ENCODE measurements at places on chromosomes 4 and X. TPM values are rescaled to one million over a fixed set of nuclear protein-coding genes. Genes with fewer than 3 reads are reported as not detected.

MTNR1A gene
- total RNA-seq = not detected

- H3K4me1 ChIP-seq = no peaks in the 10 kb centered on the region
- H3K27me3 ChIP-seq = peaks cover 4% of the 10 kb centered on the region
- DNase-seq = peak; percentile 55
- no peak overlapping the region for H3K27ac ChIP-seq
- no peak overlapping the region for H3K4me3 ChIP-seq
Observed at GRCh38 chr4:99723612-99724011, 66.0 kb upstream of the C4orf54 start.

DNA sequence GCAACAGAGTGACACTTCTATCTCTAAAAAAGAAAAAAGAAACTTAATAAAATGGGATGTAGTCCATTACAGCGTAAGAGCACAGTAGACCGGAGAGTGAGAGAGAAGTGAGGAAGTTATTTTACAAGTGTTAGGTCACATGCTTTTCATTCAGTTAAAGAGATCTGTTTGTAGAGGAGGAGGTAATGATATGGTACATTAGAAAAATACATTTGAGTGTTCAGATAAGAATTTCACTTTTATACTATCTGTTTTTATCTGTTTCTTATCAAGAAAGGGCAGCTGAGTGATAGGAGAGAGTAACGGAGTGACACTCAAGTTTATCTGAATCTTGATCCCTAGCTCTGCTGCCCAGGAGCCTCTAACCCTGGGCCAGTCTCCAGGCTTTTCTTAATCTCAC, 38.9 kb downstream of the FNIP2 start:
- DNase-seq = no peak
- peaks cover 41% of the 10 kb centered on the region for H3K4me1 ChIP-seq
- no peak overlapping the region for H3K4me3 ChIP-seq
- peaks cover 1% of the 10 kb centered on the region for H3K36me3 ChIP-seq
- no peak overlapping the region for H3K27ac ChIP-seq

- DNase-seq = no peak
- H3K4me1 ChIP-seq = peaks cover 17% of the 10 kb centered on the region
- no peak overlapping the region for H3K27ac ChIP-seq
- no peak overlapping the region for H3K4me3 ChIP-seq
Observed at GRCh38 chr4:107897823-107898222, 33.5 kb upstream of the CYP2U1 start.

IBSP gene
- total RNA-seq = not detected

DNA sequence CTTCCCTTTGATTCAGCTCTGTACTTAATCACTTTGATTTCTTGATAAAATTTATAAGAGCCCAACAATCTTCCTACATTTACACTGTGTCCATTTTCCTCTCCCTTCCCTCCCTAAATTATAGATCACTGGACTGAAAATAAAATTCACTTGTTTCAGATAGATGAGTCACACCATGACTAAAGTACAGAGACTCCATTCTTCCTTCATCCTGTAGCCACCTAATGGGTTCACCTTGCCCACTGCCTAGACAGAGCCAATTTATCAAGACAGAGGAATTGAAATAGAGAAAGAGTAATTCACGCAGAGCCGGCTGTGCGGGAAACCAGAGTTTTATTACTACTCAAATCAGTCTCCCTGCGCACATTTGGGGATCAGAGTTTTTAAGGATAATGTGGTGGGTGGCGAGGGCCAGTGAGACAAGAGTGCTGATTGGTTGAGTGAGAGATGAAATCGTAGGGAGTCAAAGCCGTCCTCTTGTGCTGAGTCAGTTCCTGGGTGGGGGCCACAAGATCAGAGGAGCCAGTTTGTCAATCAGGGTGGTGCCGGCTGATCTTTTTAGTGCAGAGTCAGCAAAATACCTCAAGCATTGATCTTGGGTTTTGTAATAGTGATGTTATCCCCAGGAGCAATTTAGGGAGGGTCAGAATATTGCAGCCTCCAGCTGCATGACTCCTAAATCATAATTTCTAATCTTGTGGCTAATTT, 71.3 kb upstream of the MED14 start:
- no peaks in the 10 kb centered on the region for H3K36me3 ChIP-seq
- H3K27me3 ChIP-seq = no peaks in the 10 kb centered on the region
- H3K4me3 ChIP-seq = no peak overlapping the region
- H3K27ac ChIP-seq = no peak overlapping the region
- peaks cover 3% of the 10 kb centered on the region for H3K4me1 ChIP-seq

DNA sequence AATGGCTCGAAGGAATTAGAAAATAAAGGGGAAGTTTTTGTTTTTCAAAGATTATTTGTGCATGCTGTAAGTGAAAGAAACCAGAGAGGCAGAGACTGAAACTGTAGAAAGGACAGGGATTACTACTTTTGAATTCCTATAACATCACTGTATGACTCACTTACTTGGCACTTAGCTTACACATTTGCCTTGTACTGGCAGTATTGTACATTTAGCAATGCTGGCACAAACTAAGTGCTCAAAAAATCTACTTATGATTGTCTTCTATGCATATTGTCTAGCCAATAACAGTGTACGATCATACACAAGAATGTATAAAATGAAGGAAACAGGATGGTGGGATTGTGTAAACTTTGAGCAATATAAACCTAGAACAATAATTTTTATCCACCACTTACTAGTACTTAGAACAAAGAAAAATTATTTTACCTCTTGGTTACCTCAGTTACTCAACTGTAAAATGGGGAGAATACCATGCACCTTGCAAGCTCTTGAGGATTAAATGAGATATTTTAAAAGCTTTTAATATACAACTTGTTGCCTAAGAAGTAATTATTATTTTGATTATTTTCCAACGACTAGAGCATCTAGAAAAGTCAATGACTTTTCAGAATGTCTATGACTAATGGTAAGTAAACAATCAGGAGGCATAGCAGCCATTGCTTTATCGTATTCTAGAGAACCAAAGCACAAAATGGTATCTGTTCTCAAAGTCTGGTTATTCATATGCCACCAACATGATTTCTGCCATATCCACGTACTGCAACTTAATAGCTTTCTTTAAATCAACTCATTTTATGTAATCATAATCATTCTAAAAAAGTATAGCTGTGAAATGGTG, 4.7 kb downstream of the FAM120C start:
- H3K4me1 ChIP-seq = peaks cover 50% of the 10 kb centered on the region
- peaks cover 48% of the 10 kb centered on the region for H3K36me3 ChIP-seq
- H3K27ac ChIP-seq = peak overlapping the region; percentile 85
- H3K4me3 ChIP-seq = peak overlapping the region; percentile 47
- no peaks in the 10 kb centered on the region for H3K27me3 ChIP-seq

FGB gene
- total RNA-seq = not detected

GRSF1 gene
- 115 TPM for total RNA-seq

DNA sequence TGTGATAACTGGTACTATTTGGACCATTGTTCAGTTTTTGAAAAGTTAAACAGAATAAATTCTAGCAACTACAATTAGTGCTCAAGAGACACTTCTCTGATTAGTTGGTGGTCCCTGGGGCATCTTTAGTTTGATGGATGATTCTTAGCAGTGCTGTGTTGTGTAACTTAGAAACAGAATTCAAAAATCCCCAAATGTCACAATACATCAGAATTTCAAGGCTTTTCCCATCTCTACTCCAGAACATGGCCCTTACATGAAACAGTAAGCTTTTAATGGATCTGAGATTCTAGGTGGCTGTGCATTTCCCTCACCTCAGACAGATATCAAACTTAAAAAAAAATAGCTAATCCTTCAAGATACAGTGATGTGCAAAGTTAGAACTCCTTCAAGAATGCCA, 104.4 kb upstream of the CXCL13 start:
- H3K36me3 ChIP-seq = no peaks in the 10 kb centered on the region
- peaks cover 21% of the 10 kb centered on the region for H3K27me3 ChIP-seq
- no peak overlapping the region for H3K4me3 ChIP-seq
- DNase-seq = no peak
- H3K4me1 ChIP-seq = no peaks in the 10 kb centered on the region
- H3K27ac ChIP-seq = no peak overlapping the region

- peaks cover 9% of the 10 kb centered on the region for H3K4me1 ChIP-seq
- peaks cover 2% of the 10 kb centered on the region for H3K27me3 ChIP-seq
- DNase-seq = no peak
- H3K27ac ChIP-seq = no peak overlapping the region
- H3K4me3 ChIP-seq = no peak overlapping the region
Observed at GRCh38 chr4:78766026-78766425, 10.1 kb upstream of the BMP2K start.

DNA sequence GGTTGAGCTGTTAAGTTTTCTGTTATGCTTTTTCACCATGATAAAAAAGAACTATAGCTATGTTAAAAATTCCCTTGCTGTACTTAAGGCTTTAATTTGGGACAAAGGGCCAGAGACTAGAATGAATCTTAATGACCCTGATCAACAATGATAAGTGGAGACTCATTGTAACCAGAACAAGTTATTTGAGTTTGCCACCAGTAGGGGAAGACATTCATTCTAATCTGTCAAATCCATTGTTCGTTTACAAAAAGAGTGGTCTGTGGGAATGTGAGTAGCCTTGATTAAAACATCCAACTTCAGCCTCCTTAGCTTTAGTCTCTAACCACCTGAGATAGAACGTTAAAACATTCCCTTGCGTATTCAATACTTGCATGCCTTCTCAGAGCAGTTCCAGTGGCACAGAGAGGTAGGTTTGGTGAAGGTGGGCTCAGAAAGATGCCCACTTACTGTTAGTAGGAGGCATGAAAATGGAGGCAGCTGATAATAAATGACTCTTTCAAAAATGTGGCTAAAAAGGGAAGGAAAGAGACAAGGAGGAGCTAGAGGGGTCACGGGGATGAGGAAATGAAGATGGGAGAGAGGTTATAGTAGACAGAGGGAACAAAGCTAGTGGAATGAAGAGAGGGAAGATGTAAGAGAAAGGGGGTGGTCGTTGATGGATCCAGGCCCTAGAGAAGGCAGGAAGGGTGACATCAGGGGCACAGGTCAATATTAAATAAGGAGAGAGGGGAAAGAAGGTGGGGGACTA, 66.2 kb downstream of the EGF start:
- no peak overlapping the region for H3K4me3 ChIP-seq
- H3K4me1 ChIP-seq = no peaks in the 10 kb centered on the region
- no peaks in the 10 kb centered on the region for H3K36me3 ChIP-seq
- no peak for DNase-seq

PDGFC gene
- not detected for total RNA-seq

HSD17B13 gene
- not detected for total RNA-seq

DNA sequence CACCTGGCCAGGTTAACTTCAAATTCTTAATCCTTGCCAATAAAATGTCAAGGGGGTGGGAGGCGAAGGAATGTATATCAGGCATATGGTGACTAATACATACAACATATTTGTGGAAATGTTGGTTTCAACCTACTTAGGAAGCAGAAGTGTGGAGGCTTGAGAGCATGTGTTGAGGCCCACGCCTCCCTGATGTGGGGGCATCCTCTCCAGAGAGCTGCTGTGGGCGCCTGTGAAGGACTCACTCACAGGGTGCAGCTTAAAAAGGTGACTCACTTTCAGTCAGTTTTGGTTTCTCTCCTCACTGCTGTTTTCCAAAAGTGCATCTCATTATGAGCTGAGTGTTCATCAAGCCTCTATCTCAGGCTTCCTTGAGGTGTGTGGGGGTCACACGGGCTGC, 27.5 kb downstream of the LNX1 start:
- no peak overlapping the region for H3K4me3 ChIP-seq
- H3K27me3 ChIP-seq = peaks cover 4% of the 10 kb centered on the region
- peaks cover 8% of the 10 kb centered on the region for H3K4me1 ChIP-seq
- no peaks in the 10 kb centered on the region for H3K36me3 ChIP-seq
- H3K27ac ChIP-seq = peak overlapping the region; percentile 24

NAP1L2 gene
- 2.9 TPM for total RNA-seq

DNA sequence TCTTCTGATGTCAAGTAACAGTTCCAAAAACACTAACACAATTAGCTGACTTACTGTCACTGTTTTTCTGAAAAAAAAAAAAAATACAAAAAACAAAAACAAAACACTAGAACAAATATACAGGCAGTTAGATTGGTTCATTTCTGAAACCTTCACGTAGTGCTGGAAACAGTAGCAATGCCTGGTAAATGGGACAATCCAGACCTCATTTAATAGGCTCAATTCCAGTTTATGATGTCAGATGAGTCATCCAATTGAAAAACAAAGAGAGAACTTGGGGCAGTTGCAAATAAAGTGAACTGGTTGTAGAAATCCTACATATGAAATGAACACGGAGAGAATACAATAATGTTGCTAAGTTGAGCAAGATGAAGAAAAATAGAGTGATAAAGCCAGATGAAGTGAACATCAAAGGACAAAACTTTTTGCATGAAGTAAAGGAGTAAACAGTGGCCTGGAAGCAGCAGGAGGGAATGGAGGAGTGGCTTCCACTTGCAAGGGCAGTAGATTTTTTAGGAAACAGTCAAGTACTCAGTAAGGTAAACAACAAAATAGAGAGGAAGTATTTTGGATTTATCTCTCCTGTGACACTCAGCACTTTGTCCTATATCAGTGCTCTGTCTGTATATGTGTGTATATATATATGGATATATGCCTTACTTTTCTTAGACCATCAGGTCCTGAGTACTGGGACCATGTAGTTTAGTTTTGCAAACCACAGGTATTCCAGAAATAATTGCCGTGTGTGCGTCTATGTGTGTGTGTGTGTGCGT, 39.3 kb upstream of the MAGEA10 start:
- H3K4me1 ChIP-seq = no peaks in the 10 kb centered on the region
- H3K36me3 ChIP-seq = no peaks in the 10 kb centered on the region
- DNase-seq = no peak
- H3K27ac ChIP-seq = no peak overlapping the region
- H3K4me3 ChIP-seq = no peak overlapping the region

DNA sequence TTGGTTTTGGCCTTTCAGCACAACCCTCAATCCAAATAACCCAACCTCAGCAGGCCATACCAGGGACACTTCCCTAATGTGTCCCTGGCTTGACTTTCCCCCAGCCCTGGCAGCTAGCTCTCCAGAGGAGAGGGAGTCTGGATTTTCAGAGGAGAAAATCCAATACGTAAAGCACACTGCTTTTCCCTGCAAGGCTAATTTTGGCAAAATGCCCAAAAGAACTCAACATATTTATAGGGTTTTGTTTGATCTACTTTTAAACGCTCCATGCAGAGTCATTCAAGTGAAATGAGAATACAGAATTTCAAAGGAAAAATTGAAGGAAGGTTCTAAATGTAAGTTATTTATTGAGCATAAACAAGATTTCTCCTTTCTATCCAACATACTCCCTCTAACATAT, 167.2 kb downstream of the SH3KBP1 start:
- H3K4me3 ChIP-seq = no peak overlapping the region
- H3K36me3 ChIP-seq = peaks cover 7% of the 10 kb centered on the region
- H3K4me1 ChIP-seq = peaks cover 62% of the 10 kb centered on the region
- no peaks in the 10 kb centered on the region for H3K27me3 ChIP-seq
- no peak overlapping the region for H3K27ac ChIP-seq
- no peak for DNase-seq

APELA gene
- not detected for total RNA-seq

MAGED4 gene
- total RNA-seq = 1.6 TPM

GAGE12F gene
- not detected for total RNA-seq

DNA sequence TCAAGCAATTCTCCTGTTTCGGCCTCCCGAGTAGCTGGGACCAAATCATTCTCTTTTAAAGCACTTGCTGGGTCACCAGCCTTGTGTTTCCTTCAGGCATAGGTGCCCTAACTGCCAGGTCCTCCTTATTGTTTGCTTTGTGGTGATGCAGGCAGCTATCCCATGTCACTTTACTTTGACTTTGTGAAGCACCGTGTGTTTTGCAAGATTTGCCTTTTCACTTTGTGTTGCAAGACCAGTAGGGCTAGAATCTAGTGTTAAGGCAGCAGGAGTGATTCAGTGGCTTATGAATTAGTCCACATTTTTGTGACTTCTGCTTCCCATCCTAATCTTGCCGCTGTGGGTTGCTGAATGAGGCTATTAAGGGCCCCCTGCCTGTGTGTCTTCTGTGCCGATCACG, 20.2 kb downstream of the SYAP1 start:
- H3K36me3 ChIP-seq = peaks cover 13% of the 10 kb centered on the region
- H3K27me3 ChIP-seq = no peaks in the 10 kb centered on the region
- H3K4me3 ChIP-seq = no peak overlapping the region
- H3K4me1 ChIP-seq = no peaks in the 10 kb centered on the region
- no peak overlapping the region for H3K27ac ChIP-seq
- DNase-seq = no peak

NDST4 gene
- not detected for total RNA-seq

Data from activated CD4-positive, alpha-beta T cell treated with anti-CD3 and anti-CD28 coated beads for 36 hours (primary cell).